Ecto neural progenitor cell (in vitro differentiated cells): ENCODE measurements at places on chromosomes 7 and 10.

GRCh38 chr7:96026010-96026409, 253.7 kb downstream of the DYNC1I1 start:
- DNase-seq, result no peak

DNA sequence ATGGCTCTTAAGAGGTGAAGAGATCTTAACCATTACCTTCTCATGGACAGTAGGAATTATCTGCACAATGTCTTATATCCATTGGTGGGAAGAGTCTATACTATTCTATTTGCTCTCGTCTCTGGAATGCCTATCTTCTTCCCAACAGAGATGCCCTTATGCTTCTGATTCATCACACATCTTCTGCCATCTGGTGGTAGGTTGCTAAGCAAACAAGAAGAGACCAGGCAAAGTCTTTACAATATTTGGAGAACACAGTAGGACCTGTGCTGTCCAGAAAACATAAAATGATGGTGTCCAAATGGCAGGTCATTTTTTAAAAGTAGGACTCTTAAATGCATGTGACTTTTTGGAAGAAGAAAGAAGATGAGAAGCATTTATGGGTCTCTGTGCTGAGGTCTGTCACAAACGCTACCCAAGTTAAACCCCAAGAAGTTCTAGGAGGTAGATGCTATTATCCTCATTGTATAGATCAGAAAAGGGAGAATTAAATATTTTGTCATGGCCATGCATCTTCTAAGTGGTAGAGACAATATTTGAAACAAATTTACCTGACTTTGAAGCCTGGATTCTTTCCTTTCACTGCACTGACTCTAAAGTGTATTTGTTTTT, 67.8 kb upstream of the NXPH1 start:
- DNase-seq, result no peak

DNA sequence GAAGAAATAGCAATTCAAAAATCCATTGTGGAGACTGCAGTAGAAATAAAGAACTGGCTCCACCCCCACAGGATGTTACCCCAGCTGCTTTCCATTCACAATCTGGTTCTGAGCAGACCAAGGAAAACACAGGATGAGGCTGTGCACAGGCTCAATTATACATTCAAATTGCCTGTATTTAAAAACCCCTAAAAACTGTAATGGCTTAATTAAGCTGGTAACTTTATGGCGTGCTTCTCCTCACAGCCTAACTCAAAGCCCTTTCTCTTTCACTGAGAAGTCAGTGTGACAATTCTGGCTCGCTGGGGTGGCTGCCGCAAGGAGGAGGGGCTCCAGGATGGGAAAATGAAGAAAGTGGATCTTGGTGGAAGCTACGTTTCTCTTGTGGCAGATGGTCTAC, 1191.1 kb downstream of the SORCS1 start:
- no peak for DNase-seq

DNA sequence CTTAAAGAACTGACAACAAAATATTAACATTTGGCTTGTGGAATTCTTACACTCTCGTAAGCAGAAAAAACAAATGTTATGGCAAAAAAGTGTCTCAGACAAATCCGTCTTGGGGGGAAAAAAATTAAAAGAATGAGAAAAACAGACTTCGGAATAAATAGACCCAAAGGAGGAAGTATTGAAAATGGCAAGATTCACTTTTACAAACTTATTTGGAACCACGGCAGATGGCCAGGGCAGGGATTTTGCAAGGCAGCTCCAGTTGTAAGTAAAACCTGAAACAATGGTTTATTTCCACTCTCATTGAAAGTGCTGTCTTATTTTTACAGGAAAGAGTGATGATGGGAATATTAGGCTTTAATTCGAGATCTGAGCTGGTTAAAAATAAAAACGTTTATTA, 1.5 kb upstream of the ZNF438 start:
- DNase-seq, result no peak

DNA sequence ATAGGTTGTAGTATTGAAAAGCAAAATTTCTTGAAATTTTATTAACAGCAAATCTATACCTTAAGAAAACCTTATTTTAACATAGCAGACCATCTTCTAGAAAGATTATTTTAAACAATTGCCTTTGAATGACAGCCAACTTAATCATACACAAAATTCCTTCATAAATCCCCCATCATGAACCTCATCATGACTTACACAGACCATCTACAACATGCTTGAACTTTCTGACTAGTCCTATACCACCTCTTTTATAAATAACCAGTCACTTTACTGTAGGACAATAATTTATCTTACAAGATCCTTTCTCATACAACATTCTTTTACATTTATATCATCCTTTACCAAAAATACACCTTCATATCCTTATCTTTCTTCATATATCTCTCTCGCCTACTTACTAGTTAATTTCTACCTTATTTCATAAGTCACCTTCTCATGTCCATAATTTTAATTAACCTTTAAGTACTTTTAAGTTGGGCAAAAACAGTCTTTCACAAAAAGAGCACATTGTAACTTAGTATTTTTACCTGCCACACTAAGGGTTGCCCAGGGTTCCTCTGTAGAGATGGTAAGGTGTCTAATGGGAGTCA, 16.6 kb upstream of the PTN start:
- DNase-seq, result no peak

DNA sequence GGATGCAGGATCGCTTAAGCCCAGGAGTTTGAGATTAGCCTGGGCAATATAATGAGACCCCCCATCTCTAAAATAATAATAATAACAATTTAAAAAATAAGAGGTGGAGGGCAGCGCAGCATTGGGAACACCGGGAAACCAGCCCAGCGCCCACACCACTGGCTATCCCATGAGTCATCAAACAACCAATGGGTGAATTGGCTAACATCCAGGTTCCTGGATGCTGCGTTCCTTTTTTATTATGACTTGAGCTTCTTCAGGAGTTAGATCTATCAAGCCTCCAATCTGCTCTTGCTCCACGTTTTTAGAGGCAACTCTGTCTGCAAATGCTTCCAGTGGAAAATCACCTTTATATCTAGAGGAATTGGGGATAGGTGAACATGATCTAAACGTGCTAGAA, 10.0 kb upstream of the LRRC4 start:
- DNase-seq, result no peak

GRCh38 chr10:132554991-132555647, 17.5 kb downstream of the INPP5A start:
- no peak for DNase-seq

GRCh38 chr7:78939669-78940068, 513.8 kb downstream of the MAGI2 start:
- no peak for DNase-seq
